ENCODE measurements at places on chromosomes 2 and 18.

DNA sequence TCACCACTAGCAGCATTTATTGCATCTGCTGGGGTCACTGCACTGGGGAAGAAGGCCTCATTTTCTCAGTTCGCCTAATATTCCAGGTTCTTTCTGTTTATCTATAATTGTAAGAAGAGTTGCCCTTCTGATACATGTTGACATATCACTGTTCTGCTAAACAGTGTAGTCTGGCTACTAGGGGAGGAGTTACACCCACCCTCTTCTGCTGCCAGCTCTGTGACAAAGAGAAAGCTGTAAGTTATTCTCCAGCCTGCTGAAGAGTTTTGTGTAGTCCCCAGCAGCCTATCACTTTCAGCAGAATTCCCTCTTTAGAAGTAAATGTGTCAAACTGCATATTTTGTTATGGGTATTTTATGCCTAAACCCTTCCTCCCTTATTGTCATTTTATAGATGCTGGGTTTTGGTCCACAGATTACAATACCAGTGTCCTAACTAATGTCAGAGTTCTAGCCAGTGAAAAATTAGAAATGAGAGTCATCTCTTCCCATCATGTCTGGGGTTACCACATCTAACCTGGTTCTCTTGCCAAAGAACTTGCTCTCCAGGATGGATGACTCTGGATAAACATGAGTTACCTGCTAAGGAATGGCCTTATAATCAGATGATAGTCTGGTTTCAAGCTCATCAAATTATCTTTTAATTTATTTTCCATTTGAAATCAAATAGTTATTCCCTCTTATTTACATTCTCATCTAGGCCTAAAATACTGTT lies 5.6 kb upstream of the MBOAT2 start:
- no peak for DNase-seq

GRCh38 chr2:180205621-180206235 lies 198.6 kb upstream of the CWC22 start:
- no peak for DNase-seq

DNA sequence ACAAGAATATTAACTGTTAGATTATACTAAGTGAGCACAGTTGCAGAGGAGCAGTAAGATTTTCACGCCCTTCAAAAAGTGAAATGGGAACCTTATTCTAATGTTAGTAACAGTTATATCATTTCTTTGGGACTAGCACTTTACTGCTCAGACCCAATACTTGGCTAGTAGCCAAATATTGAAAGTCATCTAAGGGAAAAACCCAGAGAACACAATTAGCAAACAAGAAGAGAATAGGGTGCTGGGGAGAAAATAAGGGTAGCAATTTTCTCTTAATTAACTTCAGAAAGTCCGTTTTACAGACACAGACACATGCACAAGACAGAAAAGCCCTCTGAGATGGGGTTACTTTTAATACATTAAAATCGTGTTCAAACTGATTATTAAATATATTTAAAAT lies 71.8 kb downstream of the ID2 start:
- DNase-seq = no peak

DNA sequence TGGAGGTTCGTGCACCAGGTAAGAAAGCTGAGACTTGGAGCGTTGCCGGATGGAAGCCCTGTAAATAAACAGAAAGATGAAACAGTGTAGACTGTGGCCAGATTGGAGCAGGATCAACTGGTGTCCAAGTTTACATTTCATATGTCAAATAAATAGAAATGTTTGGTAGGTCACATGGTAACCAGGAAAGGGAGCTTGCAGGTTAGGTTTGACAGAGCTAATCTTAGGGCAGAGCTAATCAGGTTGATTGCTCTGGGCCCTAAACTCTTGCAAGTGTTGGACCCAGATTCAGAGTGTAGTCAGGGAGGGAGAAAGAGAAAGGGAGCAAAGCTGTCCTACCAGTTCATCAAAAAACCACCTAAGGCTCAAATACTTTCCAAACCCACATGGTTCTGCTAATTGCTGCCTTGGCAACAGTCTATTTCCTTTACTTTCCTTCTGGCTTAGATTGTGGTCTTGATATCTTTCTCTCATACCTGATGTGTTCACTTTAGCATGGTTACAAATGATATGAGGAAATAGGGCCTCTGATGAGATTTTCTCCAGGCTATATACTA lies 63.2 kb downstream of the G6PC2 start:
- DNase-seq = no peak

DNA sequence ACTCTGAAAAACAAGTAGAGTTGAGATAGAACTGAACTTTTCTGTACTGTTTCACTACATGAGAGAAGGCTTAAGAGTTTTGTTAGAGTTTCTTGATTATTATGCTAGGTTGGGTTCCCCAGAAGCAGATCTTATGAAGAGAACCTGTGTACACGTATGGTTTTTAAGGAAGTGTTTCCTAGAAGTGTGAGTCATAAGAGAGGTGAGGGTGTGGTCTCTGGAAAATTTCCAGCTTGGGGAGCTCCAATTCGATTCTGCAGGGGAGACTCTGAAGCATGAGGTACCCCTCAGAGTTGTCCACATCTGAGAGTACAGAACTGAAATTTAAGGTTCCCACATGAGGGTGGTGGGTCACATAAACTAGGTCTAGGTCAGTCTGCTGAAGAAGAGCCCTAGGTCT lies 83.3 kb upstream of the MAP2 start:
- no peak for DNase-seq

- no peak for DNase-seq
Observed at GRCh38 chr2:98505311-98505808, 60.7 kb downstream of the INPP4A start.

DNA sequence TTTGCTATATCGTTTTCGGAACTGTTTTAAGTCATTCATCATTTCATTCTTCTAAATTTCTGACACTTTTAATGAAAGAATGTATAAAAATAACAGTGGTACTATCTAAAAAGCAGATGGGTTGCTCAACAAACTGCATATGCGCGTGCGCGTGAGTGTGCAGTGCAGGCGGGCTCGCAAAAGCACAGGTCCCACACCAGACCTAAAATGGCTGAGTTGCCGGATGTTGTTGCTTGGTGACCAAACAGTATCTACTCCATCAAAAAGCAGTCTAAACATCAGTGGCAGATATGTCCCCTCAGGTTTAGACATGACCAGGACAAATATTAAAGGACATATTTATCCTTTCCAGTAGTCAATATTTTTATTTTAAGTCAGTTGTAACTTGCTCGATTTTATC lies 5.1 kb downstream of the NOL4 start:
- DNase-seq = no peak

DNA sequence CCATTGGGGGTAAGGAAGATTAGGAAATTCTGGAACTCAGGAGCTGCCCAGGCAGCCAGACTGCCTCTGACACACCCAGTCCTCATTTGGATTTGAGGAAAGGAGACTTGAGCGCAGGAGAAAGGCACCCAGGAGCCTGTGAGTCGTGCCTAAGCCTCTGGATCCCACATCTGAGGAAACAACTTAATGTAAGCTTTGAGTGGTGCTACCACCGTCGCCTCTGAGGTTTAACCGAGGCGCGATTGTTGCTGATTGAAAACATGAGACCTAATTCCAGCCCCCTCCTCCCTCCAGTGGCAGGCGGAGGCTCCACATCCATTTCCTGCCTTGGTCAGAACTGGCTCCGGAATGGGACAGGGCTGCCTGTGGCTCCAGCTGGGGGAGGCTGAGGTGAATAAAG lies 176.7 kb upstream of the PKDCC start:
- DNase-seq = no peak

DNA sequence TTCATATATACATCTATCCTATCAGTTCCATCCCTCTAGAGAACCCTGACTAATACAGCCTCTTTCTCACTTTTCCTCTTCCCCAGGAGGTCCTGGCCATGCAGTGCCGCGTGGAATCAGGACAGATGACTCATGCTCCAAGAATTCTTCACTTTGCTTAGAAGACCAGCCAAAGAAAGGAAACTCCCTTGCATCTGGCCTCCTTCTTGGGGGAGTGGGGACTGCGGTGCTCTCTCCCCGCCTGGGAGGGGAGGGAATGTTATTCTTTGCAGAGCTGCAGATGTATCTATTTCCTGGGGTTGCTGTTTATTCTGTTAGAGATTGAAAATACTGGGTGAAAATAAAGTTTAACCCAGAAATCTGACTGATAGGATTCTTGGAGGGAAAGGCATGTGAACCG lies 111.5 kb upstream of the SH3BP4 start:
- DNase-seq = no peak

GRCh38 chr2:237281836-237282306 lies 132.1 kb downstream of the COL6A3 start:
- DNase-seq = no peak

DNA sequence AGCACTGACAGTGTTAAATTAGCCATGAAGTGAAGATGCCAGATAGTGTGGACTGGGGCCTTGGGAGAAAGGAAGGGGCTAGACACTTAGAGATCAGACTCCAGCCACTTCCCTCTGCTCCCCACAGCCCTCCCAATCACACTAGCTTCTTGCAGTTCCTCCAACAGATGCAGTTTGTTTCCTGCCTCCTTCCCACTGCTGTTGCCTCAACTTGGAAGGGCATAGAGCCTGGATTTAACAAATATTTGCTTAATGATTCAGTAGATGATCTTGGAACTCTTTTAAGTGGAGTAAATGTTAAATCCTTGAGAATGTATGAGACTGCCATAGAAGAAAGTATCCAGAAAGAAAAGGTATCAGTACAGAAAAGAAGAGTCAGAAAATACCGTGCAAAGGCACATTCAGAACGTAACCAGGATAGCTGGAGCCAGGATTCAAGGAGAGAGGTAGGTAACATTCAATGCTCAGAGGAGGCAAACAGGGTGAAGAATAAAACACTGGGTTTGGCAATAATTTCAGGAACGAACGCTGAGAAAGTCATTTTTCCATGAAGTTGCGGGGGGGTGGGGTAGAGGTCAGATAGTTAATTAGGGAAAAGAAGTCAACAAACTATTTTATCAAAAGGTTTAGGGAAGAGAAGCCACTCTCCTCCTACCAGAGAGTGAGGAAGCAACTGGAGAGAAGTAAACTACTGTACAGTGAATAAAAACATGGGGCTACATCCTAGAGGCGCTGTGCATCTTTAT lies 1.3 kb upstream of the BZW1 start:
- DNase-seq = no peak

DNA sequence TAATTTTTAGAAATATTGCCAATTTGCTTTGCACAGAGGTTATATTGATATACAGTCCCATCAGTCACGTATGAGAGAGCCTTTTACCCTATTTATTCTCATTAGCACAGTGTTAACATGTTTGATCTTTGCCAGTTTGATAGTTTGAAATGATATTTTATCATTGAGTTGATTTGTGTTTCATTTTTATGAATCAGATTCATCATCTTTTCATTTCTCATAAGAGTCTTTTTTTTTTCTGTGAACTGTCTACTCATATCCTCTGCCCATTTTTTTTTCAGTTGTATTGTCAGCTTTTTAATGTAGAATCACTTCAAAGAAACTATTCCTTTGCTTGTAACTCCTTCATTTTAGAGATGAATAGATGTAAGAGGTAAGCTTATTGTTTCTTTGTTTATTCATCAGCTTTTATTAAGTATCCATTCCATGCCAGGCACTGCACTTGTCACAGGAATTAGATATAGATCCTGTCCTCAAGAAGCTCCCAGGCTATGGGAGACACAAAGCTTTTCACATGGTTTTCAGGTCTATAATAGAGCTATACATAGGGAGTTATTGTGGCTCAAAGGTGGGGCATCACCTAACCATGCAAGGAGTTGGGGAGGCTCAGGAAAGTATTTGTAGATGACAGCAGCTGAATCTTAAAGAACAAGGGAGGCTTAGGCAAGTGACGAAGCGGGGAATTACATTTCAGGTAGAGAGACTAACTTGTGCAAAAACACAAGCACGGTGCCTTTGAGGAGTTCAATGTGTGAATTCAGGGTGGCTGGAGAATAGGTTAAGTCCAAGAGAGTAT lies 42.1 kb downstream of the CD28 start:
- no peak for DNase-seq

DNA sequence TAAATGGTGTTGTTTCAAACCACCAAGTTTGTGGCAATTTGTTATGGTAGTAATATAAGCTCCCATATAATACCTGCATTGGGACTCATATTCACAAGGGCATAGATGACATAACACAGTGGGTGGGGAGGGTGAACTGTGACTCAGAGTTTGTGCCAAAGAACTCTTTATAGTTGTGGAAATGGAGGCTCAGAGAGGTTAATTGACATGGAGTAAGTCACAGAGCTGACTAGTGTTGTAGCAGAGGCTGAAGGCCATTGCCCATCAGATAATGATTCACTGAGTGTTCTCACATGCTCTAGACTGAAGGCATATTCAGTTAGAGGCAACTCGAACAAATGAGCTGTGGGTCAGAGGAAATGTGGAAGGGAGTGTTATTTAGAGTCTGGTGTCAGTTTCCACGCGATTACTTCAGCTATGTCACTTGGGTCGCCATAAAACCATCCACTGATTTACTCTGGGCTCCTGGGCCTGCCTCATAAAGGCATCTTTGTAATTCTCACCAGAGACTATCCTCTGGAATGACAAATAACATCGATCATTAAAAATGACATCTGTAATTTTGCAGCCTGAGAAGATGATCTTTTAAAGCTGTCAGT lies 264.7 kb downstream of the CCDC85A start:
- no peak for DNase-seq

DNA sequence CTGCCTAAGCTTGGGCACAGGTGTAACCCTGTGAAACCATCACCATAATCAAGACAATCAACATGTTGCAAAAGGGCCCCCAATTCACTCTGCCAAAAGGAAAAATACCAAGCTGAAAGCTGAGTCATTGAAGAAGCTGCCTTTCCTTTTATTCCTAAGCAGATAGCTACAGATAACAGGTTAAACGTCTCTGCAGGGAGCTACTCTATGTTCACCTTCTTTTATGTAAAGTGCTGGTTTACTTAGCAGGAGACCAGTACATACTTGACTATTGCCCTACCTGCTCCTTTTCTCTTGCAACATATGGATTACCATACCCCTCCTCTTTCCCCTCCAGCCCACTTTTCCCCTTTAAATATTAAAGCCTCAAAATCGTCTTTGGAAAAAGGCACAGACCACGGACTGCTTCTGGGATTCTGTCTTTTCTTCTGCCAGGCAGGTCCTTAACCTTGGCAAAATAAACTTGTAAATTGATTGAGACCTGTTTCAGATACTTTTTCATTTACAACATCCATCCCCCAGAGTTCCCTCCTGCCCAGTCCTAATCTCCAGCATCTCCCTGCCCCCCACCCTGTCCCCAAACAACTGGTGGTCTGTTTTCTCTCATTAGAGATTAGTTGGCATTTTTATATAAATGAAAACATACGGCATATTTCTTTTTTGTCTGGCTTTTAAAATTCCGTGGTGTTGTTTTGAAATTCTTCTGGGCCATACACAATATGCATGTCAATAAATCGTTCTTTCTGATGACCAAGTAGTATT lies 37.8 kb upstream of the LDLRAD4 start:
- no peak for DNase-seq

DNA sequence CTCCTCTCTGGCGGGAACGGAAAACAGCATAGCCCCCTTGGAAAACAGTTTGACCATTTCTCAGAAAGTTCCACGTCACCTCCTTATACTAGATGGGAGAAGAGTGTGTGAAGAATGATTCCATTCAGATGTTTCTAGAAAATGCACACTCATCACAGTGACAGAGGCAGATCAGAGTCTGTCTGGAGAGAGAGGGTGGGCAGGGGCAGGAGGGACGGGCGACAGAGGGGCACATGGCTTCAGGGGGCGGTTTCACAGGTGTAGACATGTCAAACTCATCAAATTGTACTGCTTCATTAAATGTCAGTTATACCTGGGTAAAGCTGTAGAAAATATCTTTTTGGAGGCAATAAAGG lies 88.8 kb upstream of the TAF1B start:
- DNase-seq = no peak

GRCh38 chr18:54647176-54647575 lies 56.1 kb downstream of the DYNAP start:
- no peak for DNase-seq

All from CD8-positive, alpha-beta T cell (primary cell).